ENCODE measurements at places on chromosomes 2 and 18. TPM values are rescaled to one million over a fixed set of nuclear protein-coding genes. Genes with fewer than 3 reads are reported as not detected.

ZBTB7C gene
- 0.95 TPM for total RNA-seq

SERPINB10 gene
- not detected for total RNA-seq

TRABD2A gene
- 35.9 TPM for total RNA-seq

ZNF396 gene
- 0.95 TPM for total RNA-seq

SLC25A12 gene
- 24.1 TPM for total RNA-seq
